ENCODE measurements at places on chromosomes 5 and 9.

DNA sequence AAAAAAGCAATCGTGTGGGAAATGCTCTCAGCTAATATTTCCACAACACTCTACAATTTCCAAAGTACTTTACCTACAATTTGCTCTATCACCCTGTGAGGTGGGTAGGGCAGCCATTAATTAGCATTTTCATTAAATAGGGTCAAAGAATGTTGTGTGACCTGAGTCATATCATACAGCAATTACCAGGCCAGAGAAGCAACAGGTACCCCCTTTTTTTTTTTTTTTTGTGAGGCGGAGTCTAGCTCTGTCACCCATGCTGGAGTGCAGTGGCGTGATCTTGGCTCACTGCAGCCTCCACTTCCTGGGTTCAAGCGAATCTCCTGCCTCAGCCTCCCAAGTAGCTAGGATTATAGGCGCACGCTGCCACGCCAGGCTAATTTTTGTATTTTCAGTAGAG lies 108.8 kb upstream of the RETREG1 start:
- DNase-seq: no peak

GRCh38 chr5:148027505-148027904 lies 36.3 kb upstream of the SPINK5 start:
- DNase-seq: no peak

DNA sequence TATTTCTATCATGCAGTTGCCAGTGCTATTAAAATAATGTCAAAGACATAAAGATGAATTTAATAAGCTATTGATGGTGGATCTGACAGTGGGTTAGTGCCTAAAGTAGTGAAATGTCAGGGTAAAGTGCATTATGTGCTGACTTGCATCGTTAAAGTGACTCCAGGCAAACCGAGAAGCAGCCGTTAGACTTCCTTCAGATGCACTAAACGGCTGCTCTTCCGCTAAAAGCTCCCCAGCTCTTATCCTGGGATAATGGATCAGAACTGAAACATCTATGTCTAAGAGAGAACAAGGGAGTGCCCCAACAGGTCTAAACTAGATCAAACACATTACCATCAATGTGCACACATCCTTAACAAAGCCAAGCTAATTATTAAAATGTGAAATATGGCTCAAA lies 468.2 kb downstream of the NTRK2 start:
- DNase-seq: no peak

- no peak for DNase-seq
These were observed 114.3 kb upstream of the STARD4 start for GRCh38 chr5:111626473-111627148.

GRCh38 chr5:76804266-76804665 lies 14.6 kb upstream of the F2RL1 start:
- no peak for DNase-seq

Measured in activated CD4-positive, alpha-beta T cell treated with anti-CD3 and anti-CD28 coated beads, Interleukin-2, amount 50 U/mL, for 48 hours (primary cell).